ENCODE measurements at places on chromosomes 7 and 10.
A peak's percentile ranks its signal among the peaks of the same experiment; 100 is the strongest.

GRCh38 chr10:76916536-76916935, 721.1 kb downstream of the KCNMA1 start:
- DNase-seq, result no peak

- DNase-seq, result no peak
Measured at GRCh38 chr7:27897001-27897400, 157.0 kb downstream of the TAX1BP1 start.

GRCh38 chr7:128274246-128274883, 33.3 kb downstream of the LEP start:
- no peak for DNase-seq

DNA sequence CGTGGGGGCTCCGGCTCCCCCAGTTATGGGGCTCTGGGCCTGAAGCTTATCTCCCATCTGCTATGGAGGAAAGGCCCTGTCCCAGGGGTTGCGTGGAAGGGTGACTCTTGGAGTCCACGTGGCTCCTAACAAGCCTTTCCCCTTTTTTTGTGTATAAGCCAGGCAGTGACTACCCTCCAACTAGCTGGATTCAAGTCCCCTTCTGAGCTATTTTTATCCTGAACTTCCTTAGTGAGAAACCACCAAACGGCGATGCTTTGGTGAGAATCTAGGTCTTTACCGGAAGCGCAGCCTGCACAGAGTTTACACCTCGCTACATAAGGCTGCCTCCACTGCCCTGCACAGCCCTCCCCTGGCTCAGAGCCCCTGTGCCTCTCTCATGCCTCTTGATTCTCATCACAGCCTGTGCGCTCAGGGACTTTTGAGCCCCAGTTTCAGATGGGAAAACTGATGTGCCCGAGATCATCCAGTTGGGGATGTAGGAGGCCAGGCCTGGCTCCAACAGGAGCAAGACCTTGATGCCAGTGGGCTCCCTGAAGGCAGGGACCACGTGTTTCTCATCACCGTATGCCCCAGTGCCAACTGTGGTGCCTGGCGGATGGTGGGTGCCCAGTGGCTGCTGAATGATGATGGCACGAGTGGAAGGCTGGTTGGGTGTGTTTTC, 102.3 kb upstream of the PPIF start:
- no peak for DNase-seq

DNA sequence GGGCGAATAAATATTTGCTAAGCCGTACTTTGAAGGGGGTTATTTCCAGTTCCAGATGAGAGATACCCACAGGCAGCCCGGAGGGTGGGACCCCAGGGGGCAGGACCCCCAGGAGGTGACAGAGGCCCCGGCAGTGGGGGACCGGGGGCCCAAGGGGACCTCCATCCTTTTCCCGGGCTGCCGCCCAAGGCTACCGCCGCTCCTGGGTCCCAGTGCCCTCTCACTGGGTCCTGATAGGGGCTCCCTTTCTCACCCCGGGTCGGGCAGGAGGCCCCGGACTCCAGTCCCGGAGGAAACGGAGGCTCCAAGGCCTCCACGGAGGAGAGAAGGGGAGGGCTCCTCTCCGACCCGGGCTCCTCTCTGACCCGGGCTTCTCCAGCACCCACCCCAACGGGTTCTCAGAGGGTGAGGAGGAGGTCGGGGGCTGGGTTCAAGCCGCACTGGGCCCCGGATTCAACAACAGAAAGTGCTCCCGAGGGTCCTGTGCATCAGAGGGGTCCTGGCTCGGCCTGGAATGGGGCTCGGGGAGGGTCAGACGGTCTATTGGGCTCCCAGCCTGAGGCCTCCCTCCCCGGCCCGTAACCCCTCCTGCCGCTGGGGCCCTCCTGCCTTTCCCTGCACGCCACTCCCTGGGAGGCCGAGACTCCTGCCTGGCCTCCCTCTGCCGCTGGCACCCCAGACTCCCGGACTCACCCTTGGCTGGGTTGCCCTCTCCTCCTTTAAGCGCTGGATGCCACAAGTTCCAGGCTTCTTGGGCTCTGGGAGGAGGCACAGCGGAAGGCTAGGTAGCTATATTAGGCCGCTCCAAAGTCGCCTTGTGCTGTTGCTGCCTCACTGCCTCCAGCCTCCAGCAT, 62.5 kb downstream of the ZNF37A start:
- no peak for DNase-seq

- no peak for DNase-seq
Measured at GRCh38 chr7:8434290-8435002, 1.0 kb downstream of the NXPH1 start.

DNA sequence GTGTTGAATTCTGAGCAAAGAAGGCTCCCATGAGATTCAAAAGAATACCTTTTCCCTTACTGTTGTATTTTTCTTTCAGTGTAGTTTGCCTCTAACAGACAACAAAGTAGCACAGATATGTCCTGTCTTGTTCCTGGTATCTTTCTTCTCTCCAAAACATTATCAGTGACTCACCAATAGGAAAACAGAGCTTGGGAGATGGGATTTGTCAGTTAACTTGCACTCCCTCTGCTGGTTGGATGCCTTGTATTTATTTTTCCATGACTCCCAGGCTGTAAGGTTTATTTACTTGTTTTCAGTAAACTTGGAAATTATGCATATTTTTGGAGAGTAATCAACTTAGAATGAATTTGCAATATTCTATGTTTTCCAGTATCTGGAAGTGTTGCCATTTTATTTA, 129.7 kb downstream of the SAMD9 start:
- DNase-seq, result no peak

DNA sequence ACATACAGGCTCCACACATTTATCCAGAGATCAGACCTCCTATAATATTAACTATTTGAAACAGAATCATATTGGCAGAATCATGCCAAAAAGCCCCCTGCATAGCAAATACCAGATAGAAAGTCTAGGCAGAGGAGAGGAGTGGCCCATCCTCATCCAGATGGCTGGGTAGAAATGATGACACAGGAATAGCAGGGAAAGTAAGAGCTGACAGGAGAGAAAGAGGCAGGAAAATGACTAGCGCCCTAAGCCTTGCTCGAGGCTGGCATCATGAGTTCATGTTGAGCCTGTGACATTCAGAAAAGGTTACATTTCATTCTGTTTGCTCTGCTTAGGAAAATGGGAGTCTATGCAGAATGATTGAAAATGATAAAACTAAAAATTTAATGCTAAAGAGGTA, 27.6 kb downstream of the WIPF3 start:
- no peak for DNase-seq

GRCh38 chr7:130896898-130897514, 163.0 kb upstream of the KLF14 start:
- DNase-seq, result peak; percentile 55

- DNase-seq, result no peak
Measured at GRCh38 chr10:60652628-60653027, 125.7 kb upstream of the CDK1 start.

All from stimulated activated CD8-positive, alpha-beta memory T cell treated with anti-CD3 and anti-CD28 coated beads, Interleukin-4, amount 100 ng/mL, for 1 hour (primary cell).